ENCODE measurements at places on chromosomes 16 and 17.
A peak's percentile ranks its signal among the peaks of the same experiment; 100 is the strongest.

DNA sequence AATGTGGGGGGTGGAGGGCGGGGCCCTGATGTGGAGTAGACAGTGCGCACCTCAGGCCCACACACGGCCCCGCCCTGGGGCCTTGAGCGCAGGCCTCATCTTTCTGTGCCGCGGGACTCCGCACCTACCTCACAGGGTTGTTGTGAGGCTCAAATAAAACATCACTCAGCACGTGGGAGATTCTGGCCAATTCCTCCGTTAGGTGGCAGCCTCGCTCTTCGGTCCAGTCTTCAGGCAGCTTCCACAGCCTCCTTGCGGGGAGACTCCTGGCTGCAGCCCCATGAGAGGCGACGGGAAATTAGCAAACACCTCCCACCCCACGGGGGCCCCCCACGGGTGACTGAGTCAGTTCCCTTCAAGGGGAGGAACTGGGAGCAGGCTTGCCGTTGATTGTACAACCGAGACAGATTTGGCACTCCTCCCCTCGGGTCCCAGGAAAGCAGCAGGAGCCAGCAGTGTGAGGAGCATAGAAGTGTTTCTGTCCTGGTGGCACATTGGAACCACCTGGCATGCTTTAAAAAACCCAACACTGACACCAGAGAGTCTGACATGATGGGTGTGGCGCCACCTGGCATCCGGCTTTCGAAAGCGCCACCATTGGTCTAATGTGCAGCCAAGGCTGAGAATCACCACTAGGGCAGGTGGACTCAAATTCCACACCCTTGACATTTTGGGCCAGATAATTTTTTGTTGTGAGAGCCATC, 7.6 kb downstream of the MRM1 start:
- no peak for DNase-seq

GRCh38 chr17:76997981-76998531, 129.9 kb downstream of the MGAT5B start:
- DNase-seq = no peak

GRCh38 chr16:19997264-19997663, 76.4 kb downstream of the GPR139 start:
- DNase-seq = no peak

- no peak for DNase-seq
Observed at GRCh38 chr17:35345445-35345925, 27.9 kb downstream of the SLFN11 start.

DNA sequence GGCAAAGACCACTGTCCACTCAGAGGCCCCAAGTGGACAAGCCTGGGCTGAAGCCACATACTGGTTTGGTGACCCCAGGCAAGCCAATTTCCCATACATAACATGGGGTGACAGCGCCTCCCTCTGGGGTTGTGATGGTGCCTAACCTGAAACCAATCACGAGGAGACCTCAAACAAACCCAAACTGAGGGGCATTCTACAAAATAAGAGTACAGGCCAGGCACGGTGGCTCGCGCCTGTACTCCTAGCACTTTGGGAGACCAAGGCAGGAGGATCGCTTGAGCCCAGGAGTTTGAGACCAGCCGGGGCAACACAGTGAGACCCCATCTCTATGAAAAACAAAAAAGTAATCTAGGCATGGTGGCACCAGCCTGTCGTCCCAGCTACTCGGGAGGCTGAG, 3.6 kb downstream of the P2RX5 start:
- DNase-seq = no peak

- DNase-seq = no peak
Observed at GRCh38 chr17:51335006-51335590, 74.8 kb downstream of the UTP18 start.

DNA sequence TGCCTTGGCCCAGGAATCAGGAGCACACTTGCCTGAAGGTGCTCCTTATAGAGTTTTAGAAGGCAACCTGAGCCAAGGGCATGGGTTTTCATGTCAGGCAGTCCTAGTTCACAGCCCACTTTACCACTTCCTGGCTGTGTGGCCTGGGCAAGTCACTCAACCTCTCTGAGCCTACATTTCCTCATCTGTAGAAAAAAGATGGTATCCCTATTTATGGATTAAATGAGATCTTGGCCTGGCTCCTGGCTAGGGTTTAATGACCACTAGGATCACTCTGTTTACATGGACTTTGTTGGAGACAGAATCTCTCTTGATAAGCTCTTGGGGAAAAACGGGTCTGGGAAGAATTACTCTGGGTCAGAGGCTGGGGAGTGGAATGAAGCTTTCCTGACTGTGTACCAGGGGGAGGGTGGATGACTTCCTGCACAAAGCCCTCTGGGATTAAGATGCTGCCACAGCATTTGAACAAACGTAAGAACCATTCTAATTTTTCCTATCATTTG, 2.3 kb downstream of the MT2A start:
- no peak for DNase-seq

DNA sequence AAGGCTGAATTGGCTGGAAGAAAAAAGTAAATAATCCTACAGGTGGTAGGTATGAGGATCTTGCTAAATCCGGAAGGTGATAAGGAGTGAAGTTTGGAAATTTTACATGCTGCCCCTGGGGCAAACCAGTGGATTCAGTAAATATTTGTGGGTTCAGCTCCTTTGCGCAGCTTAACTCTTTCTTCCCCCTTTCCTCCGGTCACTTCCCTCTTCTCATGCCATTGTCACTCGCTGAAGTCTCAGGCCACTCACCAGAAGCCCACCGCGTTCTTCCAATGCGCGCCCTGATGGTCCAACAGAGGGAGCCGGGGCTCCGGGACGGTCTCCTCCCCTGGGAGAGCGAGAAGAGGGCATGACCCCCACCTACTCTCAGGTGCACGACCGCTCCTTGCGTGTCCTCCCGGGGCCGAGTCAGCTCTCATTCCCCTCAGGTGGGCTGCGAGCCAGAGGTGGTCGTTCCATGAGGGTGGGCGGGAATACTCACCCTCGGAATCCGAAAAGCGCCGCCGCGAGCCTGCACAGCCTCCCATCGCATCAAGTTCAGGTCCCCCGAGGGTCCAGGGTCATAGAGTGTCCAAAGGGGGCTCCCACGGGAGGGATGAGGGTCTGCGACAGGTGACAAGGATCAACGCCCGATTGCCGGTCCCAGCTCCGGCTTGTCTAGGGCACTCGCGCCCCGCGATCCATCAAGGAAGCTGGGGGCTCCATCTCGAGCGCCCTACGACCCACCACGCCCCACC, 474 bp downstream of the CLN3 start:
- DNase-seq = no peak

- DNase-seq = no peak
Observed at GRCh38 chr16:491220-491919, 36.1 kb upstream of the CAPN15 start.

DNA sequence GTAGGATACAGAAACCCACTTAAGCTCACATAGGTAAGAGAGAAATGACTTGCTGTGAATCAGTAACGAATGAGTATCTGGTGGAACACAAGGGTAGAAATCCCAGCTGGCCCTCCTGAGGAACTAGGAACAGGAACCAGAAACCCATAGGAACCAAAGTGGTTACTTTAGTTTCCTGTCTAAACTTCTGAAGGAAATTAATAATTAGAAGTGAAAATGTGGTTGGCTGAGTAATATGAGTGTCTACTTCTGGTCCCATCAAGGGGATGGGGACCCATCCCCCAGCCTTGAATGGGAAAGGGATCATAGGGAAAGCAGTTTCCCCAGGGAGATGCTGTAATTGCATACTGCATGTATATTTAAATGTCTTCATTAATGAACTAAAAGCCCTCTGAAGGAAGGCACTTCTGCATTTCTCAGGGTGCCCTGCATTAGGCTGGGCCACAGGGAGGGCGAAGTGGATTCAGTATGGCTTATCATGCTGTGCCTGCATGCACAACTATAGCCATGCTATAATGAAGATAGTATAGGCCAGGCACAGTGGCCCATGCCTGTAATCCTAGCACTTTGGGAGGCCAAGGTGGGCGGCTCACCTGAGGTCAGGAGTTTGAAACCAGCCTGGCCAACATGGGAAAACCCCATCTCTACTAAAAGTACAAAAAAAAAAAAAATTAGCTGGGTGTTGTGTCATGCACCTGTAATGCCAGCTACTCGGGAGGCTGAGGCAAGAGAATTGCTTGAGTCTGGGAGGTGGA, 45.6 kb downstream of the CYB5B start:
- DNase-seq = no peak

- DNase-seq = no peak
Observed at GRCh38 chr17:74417178-74418045, 14.5 kb upstream of the GPRC5C start.

- no peak for DNase-seq
Observed at GRCh38 chr17:32264140-32264799, 1.4 kb upstream of the RHBDL3 start.

GRCh38 chr17:51612692-51613091, 352.3 kb downstream of the UTP18 start:
- DNase-seq = no peak

- DNase-seq = peak; percentile 23
Observed at GRCh38 chr16:80369138-80369958, 171.4 kb upstream of the DYNLRB2 start.

- no peak for DNase-seq
Observed at GRCh38 chr17:45908460-45908859, 14.1 kb downstream of the MAPT start.

GRCh38 chr16:49643429-49644144, 212.3 kb downstream of the ZNF423 start:
- peak; percentile 63 for DNase-seq

DNA sequence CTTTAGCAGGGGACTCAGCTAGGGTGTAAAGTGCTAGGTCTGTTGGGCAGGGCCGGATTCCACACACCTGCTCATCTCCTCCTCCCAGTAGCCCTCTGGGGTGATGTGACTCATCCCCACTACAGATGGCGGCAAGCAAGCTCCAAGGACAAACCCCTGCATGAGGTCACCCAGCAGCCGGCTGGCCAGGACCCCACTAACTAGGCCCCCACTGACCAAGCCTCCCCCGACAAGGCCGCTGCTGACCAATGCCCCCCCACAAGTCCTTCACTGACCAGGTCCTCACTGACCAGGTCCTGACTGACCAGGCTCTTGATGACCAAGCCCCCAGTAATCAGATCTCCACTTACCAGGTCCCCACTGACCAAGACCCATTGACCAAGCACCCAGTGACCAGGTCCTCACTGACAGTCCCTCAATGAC, 36.7 kb downstream of the TNFRSF13B start:
- no peak for DNase-seq

- DNase-seq = no peak
Observed at GRCh38 chr17:72075995-72076677, 44.7 kb upstream of the SOX9 start.

DNA sequence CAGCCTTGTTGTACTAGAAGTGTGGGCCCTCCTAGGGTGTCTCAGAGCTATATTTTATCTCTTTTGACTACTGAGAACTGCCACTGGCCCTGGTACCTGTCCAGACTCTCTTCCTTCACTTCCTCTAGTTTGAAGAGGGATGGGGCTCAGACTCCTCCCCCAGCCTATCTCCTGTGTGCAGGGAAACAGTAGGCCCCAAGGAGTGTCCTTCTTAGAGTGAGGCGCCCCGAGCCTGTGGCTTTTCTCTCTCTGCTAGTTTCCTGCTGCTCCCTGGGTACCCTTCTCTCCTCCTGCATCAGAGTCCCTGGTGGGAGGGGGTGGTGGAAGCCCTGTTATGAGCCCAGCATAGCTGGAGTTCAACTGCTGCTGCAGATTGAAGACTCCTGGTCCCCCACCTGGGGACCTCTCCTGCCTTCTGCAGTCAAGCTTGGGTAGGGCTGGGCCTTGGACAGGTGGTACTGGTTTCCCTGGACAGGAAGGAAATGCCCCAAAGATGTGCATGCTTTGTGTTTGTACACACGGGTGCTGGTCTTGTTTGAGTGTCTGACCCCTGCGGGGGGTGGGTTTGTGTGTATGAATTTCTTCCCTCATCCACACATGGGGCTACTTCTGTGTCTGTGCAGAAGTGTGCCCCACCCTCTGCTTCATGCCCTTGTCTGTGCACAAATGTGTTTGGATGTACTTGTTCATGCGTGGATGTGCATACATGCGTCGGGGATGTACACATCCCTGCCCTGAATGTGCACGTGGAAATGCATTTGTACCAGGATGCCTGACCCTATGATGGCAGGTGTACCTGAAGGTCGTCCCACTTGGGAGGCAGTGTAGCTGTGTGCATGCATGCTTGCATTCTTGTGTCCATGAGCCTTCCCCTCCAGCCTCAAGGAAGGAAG, 6.9 kb downstream of the RARA start:
- no peak for DNase-seq

DNA sequence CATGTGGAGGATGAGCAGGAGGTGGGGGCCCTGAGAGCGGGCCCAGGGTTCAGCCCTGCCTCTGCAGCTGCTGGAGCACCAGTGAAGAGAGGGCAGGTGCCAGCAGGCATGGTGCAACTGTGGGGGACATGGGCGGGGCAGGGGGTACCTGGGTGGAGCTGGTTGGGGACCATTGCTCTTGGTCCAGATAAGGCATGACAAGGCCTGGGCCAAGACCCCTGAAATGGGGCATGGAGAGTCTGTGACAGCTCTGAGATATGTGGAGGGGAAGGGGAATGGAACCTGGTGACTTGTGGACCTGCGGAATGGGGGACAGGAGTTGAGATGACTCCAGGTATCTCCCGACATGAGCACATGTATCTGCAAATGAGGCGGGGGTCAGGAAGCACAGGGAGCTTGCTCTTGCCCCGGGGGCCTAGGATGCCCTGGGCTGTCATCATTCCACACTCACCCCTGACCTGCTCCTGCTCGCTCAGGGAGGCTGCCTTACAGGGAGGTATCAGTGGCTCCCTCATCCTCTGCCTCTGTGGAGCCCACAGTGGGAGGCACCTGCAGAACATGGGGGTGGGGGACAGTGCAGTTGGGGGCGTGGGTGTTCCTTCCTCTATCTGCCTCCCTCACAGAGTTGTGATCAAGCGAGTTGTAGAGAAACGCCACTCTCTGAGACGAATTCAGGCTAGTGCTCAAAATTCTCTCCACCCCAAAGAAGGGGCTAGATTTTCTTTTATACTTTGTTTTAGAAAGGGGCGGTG, 40.2 kb downstream of the TMEM235 start:
- no peak for DNase-seq

DNA sequence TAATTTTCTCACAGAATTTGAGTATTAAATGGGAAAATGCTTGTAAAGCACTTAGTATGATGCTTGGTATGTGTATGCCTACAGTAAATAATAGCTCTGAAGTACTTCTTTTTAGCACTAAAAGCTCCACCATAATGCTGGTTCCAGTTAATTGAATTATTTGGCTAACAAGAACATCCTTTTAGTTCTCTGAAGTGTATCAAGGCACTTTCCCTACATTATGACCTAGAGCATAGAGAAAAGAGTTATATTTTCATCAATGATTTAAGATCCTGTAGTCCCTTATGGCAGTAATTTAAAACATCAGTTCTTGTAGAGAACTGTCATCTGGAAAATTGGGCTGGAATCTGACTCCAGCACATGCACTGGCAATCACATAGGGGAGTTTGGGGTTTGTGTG, 21.9 kb upstream of the PHAF1 start:
- DNase-seq = no peak

DNA sequence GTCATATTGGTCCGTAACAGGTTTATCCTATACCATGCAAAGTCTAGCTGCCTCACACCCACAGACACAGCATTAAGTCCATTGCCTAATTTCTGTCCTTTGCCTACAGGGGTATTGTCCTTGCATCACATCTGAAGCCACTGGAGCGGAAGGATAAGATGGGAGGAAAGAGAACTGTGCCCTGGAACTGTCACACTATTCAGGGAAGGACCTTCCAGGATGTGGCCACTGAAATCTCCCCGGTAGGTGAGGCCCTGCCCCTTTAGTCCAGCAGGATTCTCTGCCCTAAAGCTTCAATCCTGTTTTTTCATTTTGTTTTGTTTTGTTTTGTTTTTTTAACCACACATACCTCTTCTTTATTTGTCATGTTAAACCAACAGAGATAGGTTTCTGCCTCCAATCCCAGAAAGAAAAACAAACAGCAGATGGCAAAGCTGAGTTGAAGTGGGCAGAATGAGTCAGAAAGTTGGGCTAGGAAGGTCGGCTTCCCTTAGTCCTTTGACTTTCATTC, 2.2 kb upstream of the EFTUD2 start:
- no peak for DNase-seq

All from fibroblast of skin of left biceps (primary cell).